CD14-positive monocyte (primary cell): ENCODE measurements at places on chromosomes 5 and 9.

GRCh38 chr9:16133032-16133431 is 580.2 kb downstream of the CCDC171 start:
- H3K4me1 ChIP-seq, result no peaks in the 10 kb centered on the region
- no peak overlapping the region for H3K27ac ChIP-seq
- no peaks in the 10 kb centered on the region for H3K36me3 ChIP-seq
- no peak overlapping the region for H3K4me3 ChIP-seq
- H3K27me3 ChIP-seq, result no peaks in the 10 kb centered on the region
- no peak for DNase-seq

GRCh38 chr5:138110266-138110963 is 26.6 kb downstream of the WNT8A start:
- no peak overlapping the region for H3K4me3 ChIP-seq
- no peak for DNase-seq
- peaks cover 18% of the 10 kb centered on the region for H3K4me1 ChIP-seq
- H3K27me3 ChIP-seq, result peaks cover 6% of the 10 kb centered on the region
- H3K27ac ChIP-seq, result no peak overlapping the region

DNA sequence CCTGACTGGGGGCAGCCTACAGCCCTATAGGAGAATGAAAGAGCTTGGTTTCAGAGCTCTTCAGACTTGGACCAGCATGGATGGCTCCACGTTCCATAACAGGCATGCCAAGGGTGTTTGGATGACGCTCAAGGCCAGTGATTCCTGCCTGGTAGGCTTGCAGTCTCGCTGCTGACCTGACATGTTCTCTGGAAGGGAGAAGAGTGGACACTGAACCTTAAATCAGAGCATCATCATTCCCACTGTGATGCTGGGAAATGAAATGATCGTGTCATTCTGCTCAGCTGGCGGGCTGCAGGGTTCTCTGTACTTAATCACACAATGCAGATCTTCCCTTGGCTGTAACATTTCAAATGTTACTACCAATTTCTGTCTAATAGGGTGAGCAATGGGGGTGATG is 57.0 kb downstream of the CFAP90 start:
- no peak overlapping the region for H3K27ac ChIP-seq
- H3K4me1 ChIP-seq, result no peaks in the 10 kb centered on the region
- H3K36me3 ChIP-seq, result no peaks in the 10 kb centered on the region
- no peak overlapping the region for H3K4me3 ChIP-seq
- no peak for DNase-seq

GRCh38 chr5:145407300-145408047 is 427.7 kb downstream of the PRELID2 start:
- no peaks in the 10 kb centered on the region for H3K4me1 ChIP-seq
- H3K27ac ChIP-seq, result no peak overlapping the region
- H3K27me3 ChIP-seq, result no peaks in the 10 kb centered on the region
- no peaks in the 10 kb centered on the region for H3K36me3 ChIP-seq

- H3K4me1 ChIP-seq, result no peaks in the 10 kb centered on the region
- no peak for DNase-seq
- no peaks in the 10 kb centered on the region for H3K27me3 ChIP-seq
- no peak overlapping the region for H3K4me3 ChIP-seq
Measured at GRCh38 chr5:52710310-52710971, 77.3 kb upstream of the ITGA1 start.

- H3K4me3 ChIP-seq, result no peak overlapping the region
- DNase-seq, result no peak
- no peaks in the 10 kb centered on the region for H3K4me1 ChIP-seq
- H3K27ac ChIP-seq, result no peak overlapping the region
- H3K36me3 ChIP-seq, result peaks cover 20% of the 10 kb centered on the region
Measured at GRCh38 chr5:80806929-80807328, 152.1 kb upstream of the DHFR start.

DNA sequence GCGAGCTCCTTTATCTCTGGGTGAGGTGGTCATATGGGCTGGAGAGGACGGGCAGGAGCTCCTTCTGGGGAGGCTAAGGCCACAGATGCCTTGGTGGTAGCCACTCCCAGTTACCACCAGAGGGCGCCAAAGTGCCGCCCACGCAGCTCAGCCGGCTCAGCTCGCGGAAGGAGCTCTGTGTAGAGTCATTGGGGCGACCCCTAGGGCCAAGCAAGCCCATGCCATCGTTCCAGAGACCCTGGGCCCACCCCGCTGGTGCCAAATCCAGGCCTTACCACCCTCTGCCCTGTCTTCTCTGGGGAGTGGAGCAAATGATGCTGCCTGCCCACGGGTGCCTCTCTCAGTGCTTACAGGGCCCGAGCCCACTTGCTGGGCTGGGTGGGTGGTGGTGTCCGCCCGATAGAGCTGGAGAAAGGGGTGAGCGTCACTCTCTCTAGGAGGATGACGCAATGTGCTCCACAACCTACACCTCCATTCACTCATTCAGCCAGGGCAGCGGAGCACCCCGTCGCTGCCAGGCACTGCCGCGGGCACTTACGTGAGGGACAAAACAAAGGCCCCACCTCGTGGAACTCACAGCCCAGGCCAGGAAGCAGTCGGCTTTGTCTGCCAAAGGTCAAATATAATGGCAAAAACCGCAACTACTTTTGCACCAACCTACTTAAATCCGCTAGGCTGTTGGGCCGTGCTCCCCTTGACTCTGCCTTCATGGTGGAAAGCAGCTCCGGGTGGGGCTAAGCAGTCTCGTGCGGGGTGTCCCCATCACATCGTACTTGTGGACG is 13.8 kb downstream of the TSPAN17 start:
- H3K36me3 ChIP-seq, result peaks cover 2% of the 10 kb centered on the region
- no peak overlapping the region for H3K27ac ChIP-seq
- H3K4me3 ChIP-seq, result no peak overlapping the region
- no peaks in the 10 kb centered on the region for H3K27me3 ChIP-seq

DNA sequence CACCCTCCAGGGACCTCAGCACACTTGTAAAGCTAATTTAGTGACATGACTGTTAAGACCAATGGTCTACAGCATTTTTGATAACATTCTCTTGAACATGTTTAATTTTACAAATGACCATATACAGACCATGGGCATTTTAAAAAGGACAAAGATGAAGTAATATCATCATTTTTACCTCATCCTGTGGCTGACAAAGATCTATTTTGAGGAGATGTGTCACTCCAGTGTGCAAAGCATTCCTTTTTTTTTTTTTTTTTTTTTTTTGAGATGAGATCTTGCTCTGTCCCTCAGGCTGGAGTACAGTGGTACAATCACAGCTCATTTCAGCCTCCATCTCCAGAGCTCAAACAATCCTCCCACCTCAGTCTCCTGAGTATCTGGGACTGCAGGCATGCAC is 118.2 kb upstream of the TBC1D2 start:
- no peaks in the 10 kb centered on the region for H3K4me1 ChIP-seq
- no peak overlapping the region for H3K27ac ChIP-seq
- H3K36me3 ChIP-seq, result no peaks in the 10 kb centered on the region
- H3K27me3 ChIP-seq, result no peaks in the 10 kb centered on the region
- H3K4me3 ChIP-seq, result no peak overlapping the region

DNA sequence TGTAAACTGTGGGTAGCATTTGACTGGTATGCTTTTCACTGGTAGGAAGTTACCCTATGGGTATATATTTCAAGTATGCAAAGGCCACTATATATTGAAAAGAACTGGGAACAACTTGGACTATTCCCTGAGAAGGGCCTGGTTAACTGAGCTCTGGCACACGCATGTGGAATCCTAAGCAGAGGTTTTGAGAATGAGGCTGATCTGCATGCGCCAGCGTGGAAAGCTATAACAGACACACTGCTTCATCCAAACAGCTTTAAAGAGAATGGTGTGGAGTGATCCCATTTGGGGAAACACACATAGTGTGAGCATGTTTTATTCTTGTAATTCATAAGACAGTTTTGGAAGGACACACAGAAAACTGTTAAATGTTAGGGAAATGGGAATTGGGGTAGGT is 8.4 kb downstream of the NSG2 start:
- DNase-seq, result no peak
- H3K27me3 ChIP-seq, result no peaks in the 10 kb centered on the region
- no peaks in the 10 kb centered on the region for H3K36me3 ChIP-seq
- no peak overlapping the region for H3K4me3 ChIP-seq

DNA sequence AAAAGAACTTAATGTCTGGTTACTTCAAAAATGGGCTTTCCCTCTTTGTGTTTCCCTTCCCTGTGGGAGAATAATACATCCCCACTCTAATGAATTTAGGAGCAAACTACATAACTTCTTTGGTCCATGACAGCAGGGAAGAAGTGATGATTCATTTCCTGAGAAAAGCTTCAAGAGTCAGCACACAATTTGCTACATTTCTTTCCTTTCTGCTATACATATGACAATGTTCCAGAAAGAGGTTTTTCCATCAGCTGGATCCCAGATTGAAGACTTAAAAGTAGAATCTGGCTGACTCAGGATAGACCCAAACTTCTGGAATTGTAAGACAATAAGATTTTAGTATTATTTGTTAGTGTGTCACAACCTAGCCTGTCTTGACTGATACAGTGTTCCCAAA is 126.1 kb downstream of the DRD1 start:
- DNase-seq, result no peak
- no peaks in the 10 kb centered on the region for H3K36me3 ChIP-seq
- H3K27ac ChIP-seq, result no peak overlapping the region
- H3K4me3 ChIP-seq, result no peak overlapping the region
- no peaks in the 10 kb centered on the region for H3K27me3 ChIP-seq

- H3K27ac ChIP-seq, result peak overlapping the region; percentile 95
- peak overlapping the region; percentile 97 for H3K4me3 ChIP-seq
- H3K36me3 ChIP-seq, result no peaks in the 10 kb centered on the region
Measured at GRCh38 chr9:125190361-125190801, 778 bp upstream of the PPP6C start.

- H3K4me3 ChIP-seq, result no peak overlapping the region
- H3K4me1 ChIP-seq, result no peaks in the 10 kb centered on the region
- peak; percentile 29 for DNase-seq
- no peaks in the 10 kb centered on the region for H3K27me3 ChIP-seq
Measured at GRCh38 chr5:66306105-66306843, 162.2 kb downstream of the SREK1 start.

- no peak overlapping the region for H3K4me3 ChIP-seq
- H3K27ac ChIP-seq, result no peak overlapping the region
- H3K27me3 ChIP-seq, result no peaks in the 10 kb centered on the region
- H3K4me1 ChIP-seq, result peaks cover under 1% of the 10 kb centered on the region
Measured at GRCh38 chr5:143267186-143267585, 136.3 kb downstream of the NR3C1 start.

- no peaks in the 10 kb centered on the region for H3K36me3 ChIP-seq
- H3K4me1 ChIP-seq, result peaks cover 6% of the 10 kb centered on the region
- DNase-seq, result no peak
- H3K27me3 ChIP-seq, result no peaks in the 10 kb centered on the region
- H3K4me3 ChIP-seq, result no peak overlapping the region
- H3K27ac ChIP-seq, result no peak overlapping the region
Measured at GRCh38 chr5:59125011-59125961, 542.4 kb downstream of the RAB3C start.

GRCh38 chr5:108516785-108517184 is 134.9 kb upstream of the FBXL17 start:
- no peaks in the 10 kb centered on the region for H3K36me3 ChIP-seq
- H3K27ac ChIP-seq, result no peak overlapping the region
- no peak overlapping the region for H3K4me3 ChIP-seq
- no peak for DNase-seq

DNA sequence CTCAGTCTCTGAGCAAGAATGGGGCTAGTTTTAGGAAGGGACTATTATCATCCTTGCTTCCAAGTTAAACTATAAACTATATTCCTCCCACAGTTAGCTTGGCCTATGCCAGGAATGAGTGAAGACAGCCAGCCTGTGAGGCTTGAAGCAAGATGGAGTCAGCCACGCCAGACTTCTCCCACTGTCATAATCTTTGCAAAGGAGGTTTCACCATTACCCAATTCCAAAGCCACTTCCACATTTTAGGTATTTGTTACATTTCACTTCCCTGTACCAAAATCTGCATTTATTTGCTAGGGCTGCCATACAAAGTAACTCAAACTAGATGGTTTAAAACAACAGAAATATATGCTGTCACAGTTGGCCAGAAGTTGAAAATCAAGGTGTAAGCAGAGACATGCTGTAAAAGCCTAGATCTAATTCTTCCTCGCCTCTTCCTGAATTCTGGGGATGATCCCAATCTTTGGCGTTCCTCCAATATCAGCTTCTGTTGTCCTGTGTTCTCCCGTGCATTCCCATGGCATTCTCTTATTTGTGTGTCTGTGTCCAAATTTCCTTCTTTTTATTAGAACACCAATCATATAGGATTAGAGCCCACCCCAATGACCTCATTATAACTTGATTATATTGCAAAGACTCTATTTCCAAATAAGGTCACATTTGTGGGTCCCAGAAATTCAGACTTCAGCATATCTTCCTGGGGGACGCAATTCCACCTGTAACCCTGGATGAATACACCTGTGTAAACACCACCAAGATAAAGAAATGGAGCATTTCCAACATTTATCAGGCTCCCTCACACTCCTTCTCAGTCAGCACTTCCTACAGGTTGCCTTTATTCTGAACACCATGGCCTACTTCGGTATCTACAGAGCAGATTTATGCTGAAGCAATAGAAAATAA is 126.8 kb downstream of the GCNT1 start:
- no peaks in the 10 kb centered on the region for H3K27me3 ChIP-seq
- H3K27ac ChIP-seq, result peak overlapping the region; percentile 49
- peaks cover 61% of the 10 kb centered on the region for H3K4me1 ChIP-seq

DNA sequence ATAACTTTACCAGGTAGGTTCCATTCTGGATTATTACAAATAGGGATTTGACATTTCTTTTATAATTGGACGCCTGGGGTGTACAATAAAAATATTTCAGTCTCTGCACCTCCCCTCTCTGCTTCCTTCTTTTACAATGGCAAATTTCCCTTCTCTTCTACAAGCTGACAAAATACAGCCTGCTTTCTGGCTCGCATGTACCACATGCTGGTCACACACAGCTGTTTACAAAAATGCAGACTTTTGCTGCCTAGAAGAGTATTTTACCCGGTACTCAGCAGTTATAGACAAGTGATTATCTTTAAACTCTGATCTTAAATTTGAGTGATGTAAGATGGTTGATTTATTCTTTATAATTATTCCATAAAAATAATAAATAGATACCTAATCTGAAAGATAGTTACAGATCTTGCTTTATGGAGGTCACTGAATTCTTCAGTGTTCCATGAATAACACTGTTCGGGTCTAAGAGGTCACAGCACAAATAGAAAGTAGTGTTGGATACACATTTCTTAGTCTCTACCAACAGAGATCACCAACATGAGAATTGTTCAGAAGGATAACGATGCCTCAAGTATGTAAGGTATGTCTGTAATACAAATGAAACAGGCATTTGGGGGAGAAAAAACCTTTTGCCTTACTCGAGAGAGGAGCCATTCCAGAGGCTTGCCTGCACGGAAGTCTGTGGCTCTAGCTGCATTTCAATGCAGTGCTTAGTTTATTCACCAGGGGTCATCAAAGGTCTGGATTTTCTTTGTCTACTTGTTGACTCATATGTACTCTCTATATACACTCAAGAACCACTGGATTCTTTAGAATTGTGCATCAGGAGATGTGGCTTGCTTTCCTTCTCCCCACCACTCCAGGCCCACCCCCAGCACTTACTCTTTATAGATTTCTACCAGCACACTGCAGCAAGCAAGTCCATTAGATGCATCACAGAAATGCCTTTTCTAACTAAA is 206.6 kb upstream of the RFX3 start:
- H3K27ac ChIP-seq, result no peak overlapping the region
- no peak overlapping the region for H3K4me3 ChIP-seq
- DNase-seq, result peak; percentile 72
- H3K27me3 ChIP-seq, result no peaks in the 10 kb centered on the region
- H3K4me1 ChIP-seq, result peaks cover 14% of the 10 kb centered on the region
- no peaks in the 10 kb centered on the region for H3K36me3 ChIP-seq
